ENCODE measurements at places on chromosomes 12 and 14. TPM values are rescaled to one million over a fixed set of nuclear protein-coding genes. Genes with fewer than 3 reads are reported as not detected.

Gene MAP4K5
- total RNA-seq, result 105 TPM

- H3K36me3 ChIP-seq, result peaks cover 2% of the 10 kb centered on the region
- peaks cover 26% of the 10 kb centered on the region for H3K4me1 ChIP-seq
- H3K4me3 ChIP-seq, result no peak overlapping the region
- H3K27me3 ChIP-seq, result no peaks in the 10 kb centered on the region
- no peak overlapping the region for H3K27ac ChIP-seq
- DNase-seq, result no peak
Observed at GRCh38 chr14:67697006-67697405, 1.4 kb upstream of the RDH11 start.

GRCh38 chr12:6967651-6968100 is 2.8 kb downstream of the PHB2 start:
- H3K4me1 ChIP-seq, result peaks cover 32% of the 10 kb centered on the region
- no peak for DNase-seq
- H3K27ac ChIP-seq, result no peak overlapping the region
- H3K4me3 ChIP-seq, result no peak overlapping the region

Gene INHBC
- not detected for total RNA-seq

GRCh38 chr14:67527756-67528155 is 5.3 kb upstream of the PLEKHH1 start:
- peaks cover 21% of the 10 kb centered on the region for H3K27me3 ChIP-seq
- DNase-seq, result no peak
- H3K4me1 ChIP-seq, result peaks cover 5% of the 10 kb centered on the region

Gene WDR89
- total RNA-seq, result 10.8 TPM

- no peaks in the 10 kb centered on the region for H3K36me3 ChIP-seq
- no peak overlapping the region for H3K4me3 ChIP-seq
- H3K27ac ChIP-seq, result no peak overlapping the region
- no peaks in the 10 kb centered on the region for H3K27me3 ChIP-seq
Observed at GRCh38 chr12:92360543-92360942, 214.9 kb upstream of the BTG1 start.

DNA sequence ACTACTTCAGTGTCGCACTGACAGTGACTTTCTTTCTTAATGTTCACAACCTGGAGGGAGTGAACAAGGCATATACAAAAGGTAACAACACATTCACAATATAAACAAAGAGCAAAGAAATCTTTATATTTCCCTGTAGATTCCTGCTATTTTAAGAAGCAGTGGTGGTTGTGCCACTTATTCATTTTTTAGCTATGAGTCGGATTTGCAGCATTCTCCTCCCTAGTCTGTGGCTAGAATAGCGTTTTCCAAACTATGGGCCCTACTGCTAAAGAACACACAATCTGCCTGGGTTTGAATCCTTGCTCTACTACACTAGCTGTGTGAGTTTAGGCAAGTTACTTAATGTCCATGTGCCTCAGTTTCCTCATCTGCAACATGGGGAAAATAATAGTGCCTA is 18.6 kb upstream of the MDM1 start:
- no peaks in the 10 kb centered on the region for H3K36me3 ChIP-seq
- DNase-seq, result no peak
- no peak overlapping the region for H3K4me3 ChIP-seq
- peaks cover 14% of the 10 kb centered on the region for H3K4me1 ChIP-seq
- peak overlapping the region; percentile 24 for H3K27ac ChIP-seq

Gene RNF31
- total RNA-seq, result 38.8 TPM

GRCh38 chr12:93536766-93537488 is 35.5 kb upstream of the SOCS2 start:
- peak overlapping the region; percentile 3 for H3K27ac ChIP-seq
- H3K36me3 ChIP-seq, result no peaks in the 10 kb centered on the region
- no peak overlapping the region for H3K4me3 ChIP-seq
- peaks cover 26% of the 10 kb centered on the region for H3K4me1 ChIP-seq
- no peak for DNase-seq
- no peaks in the 10 kb centered on the region for H3K27me3 ChIP-seq

Gene DIO2
- 0.79 TPM for total RNA-seq

- peak overlapping the region; percentile 10 for H3K27ac ChIP-seq
- peaks cover 42% of the 10 kb centered on the region for H3K4me1 ChIP-seq
- H3K4me3 ChIP-seq, result no peak overlapping the region
- DNase-seq, result no peak
- no peaks in the 10 kb centered on the region for H3K27me3 ChIP-seq
Observed at GRCh38 chr14:55446833-55447232, 6.4 kb upstream of the TBPL2 start.

Gene TBX3
- 2.5 TPM for total RNA-seq

DNA sequence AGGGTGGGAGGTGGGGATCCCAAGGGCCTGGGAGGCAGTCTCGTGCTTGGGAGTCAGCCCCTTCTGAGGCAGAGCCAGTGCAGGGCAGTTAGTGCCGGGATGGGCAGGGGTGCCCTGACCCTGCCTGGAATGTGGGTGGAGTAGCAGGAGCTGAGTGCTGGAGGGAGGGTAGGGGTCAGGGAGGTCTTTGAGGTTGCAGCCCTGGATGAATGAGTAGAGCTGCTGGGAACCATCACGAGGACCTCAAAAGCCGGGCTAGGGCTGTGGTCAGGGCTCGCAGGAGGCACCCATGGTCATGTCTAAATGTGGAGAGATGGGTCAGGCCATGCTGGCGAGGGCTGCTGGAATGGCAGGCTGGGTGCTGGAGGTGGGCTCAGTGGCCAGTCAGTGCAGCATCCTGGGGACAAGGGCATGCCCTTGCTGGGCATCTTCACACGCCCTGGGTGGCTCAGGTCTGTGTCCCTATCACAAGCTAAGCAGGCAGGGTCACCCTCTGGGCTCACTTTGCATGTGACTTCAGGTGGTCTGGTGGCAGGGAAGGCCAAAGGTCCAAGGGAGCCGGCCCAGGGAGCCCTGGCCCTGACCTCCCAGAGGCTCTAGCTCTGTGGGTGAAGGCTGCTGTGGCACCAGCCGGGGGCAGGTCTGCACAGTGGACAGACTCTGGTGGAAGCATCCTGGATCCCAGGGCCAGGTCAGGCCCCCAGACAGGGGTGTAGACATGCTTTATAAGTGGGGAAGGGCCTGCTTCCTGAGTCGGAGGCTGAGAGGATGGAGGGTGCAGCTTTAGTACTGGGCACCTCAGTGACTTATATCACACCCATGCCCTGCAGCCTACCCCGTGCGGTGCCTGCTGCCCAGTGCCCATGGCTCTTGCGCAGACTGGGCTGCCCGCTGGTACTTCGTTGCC is 24.5 kb downstream of the PAPLN start:
- no peaks in the 10 kb centered on the region for H3K36me3 ChIP-seq
- H3K4me3 ChIP-seq, result no peak overlapping the region
- H3K27me3 ChIP-seq, result no peaks in the 10 kb centered on the region

GRCh38 chr12:107967170-107967569 is 161.9 kb upstream of the WSCD2 start:
- no peak overlapping the region for H3K4me3 ChIP-seq
- no peaks in the 10 kb centered on the region for H3K36me3 ChIP-seq
- DNase-seq, result no peak
- peaks cover 2% of the 10 kb centered on the region for H3K27me3 ChIP-seq

- DNase-seq, result no peak
- H3K4me3 ChIP-seq, result no peak overlapping the region
- H3K27me3 ChIP-seq, result peaks cover 58% of the 10 kb centered on the region
Observed at GRCh38 chr14:90114554-90114953, 52.8 kb downstream of the KCNK13 start.

DNA sequence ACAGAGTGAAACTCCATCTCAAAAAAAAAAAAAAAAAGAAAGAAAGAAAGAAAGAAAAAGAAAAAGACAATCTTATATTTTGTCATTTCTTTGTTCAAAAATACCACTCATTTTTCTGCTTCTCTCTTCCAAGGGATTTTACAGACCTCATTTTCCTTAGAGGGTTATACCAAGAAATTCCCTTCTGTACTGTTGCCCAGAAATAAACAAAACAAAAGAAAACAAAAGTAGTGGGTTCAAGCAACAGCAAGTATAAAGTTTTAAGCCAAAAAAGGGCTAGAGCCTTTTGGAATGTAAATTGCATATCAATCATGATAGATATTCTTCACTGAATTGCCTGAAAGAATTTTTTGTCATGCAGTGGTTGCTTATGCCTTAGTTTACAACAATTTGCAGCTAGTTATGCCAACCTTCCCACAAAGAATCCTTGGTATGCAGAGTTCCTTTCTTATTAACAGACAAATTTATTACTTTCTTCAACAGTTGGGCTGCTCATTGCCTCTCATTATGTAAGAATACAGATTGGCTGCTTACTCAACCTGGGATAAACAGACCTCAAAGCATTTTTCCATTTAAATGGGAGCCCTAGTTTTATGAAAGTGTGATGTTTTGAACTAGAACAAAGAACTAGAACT is 129.1 kb upstream of the PPFIA2 start:
- no peaks in the 10 kb centered on the region for H3K4me1 ChIP-seq
- no peak for DNase-seq
- no peaks in the 10 kb centered on the region for H3K36me3 ChIP-seq

Gene SDS
- total RNA-seq, result not detected

GRCh38 chr14:67510121-67510520 is 21.6 kb upstream of the TMEM229B start:
- no peaks in the 10 kb centered on the region for H3K36me3 ChIP-seq
- no peak for DNase-seq

DNA sequence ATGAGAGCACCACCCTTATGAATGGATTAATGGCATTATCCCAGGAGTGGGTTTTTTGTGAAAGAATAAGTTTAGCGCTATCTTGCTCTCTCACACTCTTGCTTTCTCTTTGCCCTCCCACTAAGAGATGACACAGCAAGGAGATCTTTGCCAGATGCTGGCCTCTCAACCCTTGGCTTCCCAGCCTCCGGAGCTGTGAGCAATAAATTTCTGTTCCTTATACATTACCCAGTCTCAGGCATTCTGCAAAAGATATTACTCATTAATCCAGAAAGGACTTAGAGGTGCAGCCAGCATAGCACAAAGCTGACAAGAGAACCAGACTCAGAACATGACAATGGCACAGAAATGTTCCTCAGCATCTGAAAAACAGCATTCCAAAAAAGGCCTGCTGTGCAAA is 190.6 kb downstream of the ITPR2 start:
- H3K4me1 ChIP-seq, result peaks cover 19% of the 10 kb centered on the region
- no peaks in the 10 kb centered on the region for H3K27me3 ChIP-seq
- H3K27ac ChIP-seq, result no peak overlapping the region
- no peaks in the 10 kb centered on the region for H3K36me3 ChIP-seq
- DNase-seq, result no peak
- no peak overlapping the region for H3K4me3 ChIP-seq

Gene ASPG
- total RNA-seq, result not detected

- peak overlapping the region; percentile 90 for H3K27ac ChIP-seq
- H3K4me1 ChIP-seq, result peaks cover 42% of the 10 kb centered on the region
- DNase-seq, result no peak
- H3K27me3 ChIP-seq, result no peaks in the 10 kb centered on the region
- peak overlapping the region; percentile 89 for H3K4me3 ChIP-seq
Observed at GRCh38 chr12:31589598-31589903, 1.4 kb downstream of the DENND5B start.

DNA sequence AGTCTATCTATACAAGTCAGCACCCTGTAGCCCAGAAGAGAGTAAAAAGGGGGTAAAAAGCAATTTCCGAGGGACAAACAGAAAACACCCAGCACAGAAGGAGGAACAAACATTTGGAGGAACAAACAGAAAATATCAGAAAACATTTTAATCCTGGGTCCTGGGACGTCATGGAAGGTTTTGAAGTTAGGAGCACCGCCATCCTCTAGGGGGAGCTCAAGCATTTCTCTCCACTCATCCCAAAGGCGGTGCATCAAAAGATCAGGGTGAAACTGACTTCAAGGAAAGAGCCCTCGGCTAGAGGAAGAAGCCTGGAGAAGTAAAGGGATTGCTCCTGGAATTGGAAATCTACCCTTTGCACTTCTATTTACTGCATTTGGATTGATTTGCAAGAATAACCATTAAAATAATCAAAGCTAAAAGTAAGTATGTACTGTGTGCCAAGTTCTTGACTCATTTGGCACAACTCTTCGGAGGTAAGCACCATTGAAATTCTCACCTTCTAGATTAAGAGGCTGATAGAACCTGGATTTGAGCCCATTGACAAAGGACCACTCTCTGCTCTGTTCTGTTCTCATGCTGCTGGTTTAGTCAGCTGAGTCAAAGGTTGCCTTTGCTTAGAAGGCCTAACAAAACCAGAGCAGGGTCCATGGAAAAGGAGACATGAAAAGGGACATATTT is 17.2 kb upstream of the POC1B start:
- H3K36me3 ChIP-seq, result no peaks in the 10 kb centered on the region
- no peak overlapping the region for H3K27ac ChIP-seq
- peaks cover 40% of the 10 kb centered on the region for H3K4me1 ChIP-seq
- no peaks in the 10 kb centered on the region for H3K27me3 ChIP-seq

Gene LHX5
- not detected for total RNA-seq

Gene KLHL33
- not detected for total RNA-seq

GRCh38 chr14:53151523-53152183 is 1.5 kb downstream of the DDHD1 start:
- H3K27me3 ChIP-seq, result no peaks in the 10 kb centered on the region
- H3K4me1 ChIP-seq, result peaks cover 24% of the 10 kb centered on the region
- peak overlapping the region; percentile 83 for H3K27ac ChIP-seq
- DNase-seq, result peak; percentile 84
- H3K36me3 ChIP-seq, result no peaks in the 10 kb centered on the region

DNA sequence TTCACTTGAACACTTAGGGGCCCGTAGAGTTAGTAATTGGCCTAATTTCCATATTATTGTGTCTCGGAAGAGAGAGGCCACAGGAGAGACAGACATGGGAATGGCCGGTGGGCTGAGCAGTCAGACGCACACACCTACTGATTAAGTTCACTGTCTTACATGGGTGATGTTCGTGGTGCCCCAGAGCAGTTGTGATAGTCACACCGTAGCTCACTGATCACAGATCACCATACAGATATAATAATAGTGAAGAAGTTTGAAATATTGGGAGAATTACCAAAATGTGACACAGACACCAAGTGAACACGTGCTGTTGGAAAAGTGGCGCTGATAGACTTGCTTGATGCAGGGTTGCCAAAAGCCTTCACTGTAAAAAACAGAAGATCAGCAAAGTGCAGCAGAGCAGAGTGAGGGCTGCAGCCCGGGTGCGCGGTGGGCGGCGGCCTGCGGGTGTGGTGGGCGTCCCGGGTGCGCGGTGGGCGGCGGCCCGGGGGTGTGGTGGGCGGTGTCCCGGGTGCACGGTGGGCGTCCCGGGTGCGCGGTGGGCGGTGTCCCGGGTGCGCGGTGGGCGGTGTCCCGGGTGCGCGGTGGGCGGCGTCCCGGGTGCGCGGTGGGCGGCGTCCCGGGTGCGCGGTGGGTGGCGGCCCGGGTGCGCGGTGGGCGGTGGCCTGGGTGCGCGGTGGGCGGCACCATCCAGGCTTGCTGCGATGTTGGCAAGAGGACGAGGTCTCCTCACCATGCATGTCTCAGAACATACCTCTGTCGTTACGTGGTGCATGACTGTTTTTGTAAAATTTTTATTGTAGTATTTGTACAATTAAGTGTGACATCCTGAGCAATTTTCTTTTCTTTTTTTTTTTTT is 34.3 kb upstream of the TEX22 start:
- no peak for DNase-seq
- no peaks in the 10 kb centered on the region for H3K4me1 ChIP-seq
- no peak overlapping the region for H3K4me3 ChIP-seq
- H3K27me3 ChIP-seq, result no peaks in the 10 kb centered on the region

Gene SPX
- 2.6 TPM for total RNA-seq

Gene TMEM229B
- 2.9 TPM for total RNA-seq

GRCh38 chr14:94380225-94381148 is 7.9 kb downstream of the SERPINA1 start:
- H3K27ac ChIP-seq, result no peak overlapping the region
- H3K4me3 ChIP-seq, result no peak overlapping the region
- H3K36me3 ChIP-seq, result no peaks in the 10 kb centered on the region
- no peak for DNase-seq
- peaks cover 11% of the 10 kb centered on the region for H3K27me3 ChIP-seq

- no peaks in the 10 kb centered on the region for H3K27me3 ChIP-seq
- peaks cover 10% of the 10 kb centered on the region for H3K4me1 ChIP-seq
- H3K27ac ChIP-seq, result no peak overlapping the region
- no peak overlapping the region for H3K4me3 ChIP-seq
- no peak for DNase-seq
- H3K36me3 ChIP-seq, result no peaks in the 10 kb centered on the region
Observed at GRCh38 chr14:31480156-31480555, 7.7 kb downstream of the GPR33 start.

Data from chondrocyte (in vitro differentiated cells).